CD8-positive, alpha-beta memory T cell (primary cell): ENCODE measurements at places on chromosomes 5 and 9.

GRCh38 chr5:150847334-150847695 is 994 bp downstream of the IRGM start:
- no peak for DNase-seq

- DNase-seq, result no peak
Observed at GRCh38 chr9:114884787-114885452, 45.5 kb downstream of the TNFSF8 start.

- no peak for DNase-seq
Observed at GRCh38 chr5:126208691-126209090, 214.5 kb upstream of the GRAMD2B start.

DNA sequence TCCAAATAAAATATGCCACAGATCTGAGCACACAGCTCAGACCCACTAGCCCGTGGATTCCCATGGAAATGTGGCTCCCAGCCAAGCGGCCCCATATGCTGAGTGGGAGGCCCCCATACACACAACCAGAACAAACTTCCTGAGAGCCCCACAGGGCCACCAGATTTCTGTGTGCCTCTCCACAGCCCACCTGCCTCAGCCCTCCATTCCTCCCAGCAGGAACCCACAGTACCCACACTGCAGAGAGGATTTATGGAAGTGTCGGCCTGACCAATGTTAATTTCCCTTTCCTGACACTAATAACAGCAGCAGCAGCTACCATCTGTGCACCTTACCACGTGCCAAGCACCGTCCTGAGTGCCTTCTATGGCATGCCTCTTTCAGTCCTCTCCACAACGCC is 99.3 kb upstream of the SPOCK1 start:
- no peak for DNase-seq

GRCh38 chr5:173458828-173459609 is 130.8 kb upstream of the STC2 start:
- DNase-seq, result no peak

- DNase-seq, result no peak
Observed at GRCh38 chr9:134752471-134753168, 111.0 kb downstream of the COL5A1 start.

DNA sequence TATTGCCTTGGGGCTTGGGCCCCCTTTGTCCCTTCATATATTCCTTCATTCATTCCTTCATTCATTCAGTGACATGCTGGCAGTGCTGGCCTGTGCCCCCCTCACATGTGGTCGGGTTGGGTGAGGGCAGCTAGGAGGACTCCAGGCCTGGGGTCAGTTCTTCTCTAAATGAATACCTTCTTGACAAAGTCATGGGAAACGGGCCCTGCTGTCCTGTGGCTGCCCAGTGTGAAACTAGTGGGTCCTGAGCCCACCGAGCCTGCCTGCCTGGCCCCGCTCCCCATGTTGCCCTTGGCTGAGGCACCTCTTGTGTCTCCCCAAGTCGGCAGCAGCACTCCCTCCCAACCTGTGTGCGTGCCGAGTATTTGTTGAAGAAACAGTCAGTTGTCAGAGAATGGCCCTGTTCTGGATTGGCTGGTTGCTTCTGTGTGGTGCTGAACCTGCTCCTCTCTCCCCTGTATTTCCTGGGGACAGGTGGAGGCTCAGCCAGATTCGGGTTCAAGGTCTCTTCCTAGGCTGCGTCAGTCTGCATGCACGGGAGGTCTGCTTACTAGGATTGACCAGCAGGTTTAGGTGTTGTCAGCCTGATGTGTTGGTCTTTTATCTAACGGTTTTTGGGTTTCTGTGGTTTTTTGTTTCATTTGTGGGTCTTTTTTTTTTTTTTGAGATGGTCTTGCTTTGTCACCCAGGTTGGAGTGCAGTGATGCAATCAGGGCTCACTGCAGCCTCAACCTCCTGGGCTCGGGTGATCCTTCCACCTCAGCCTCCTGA is 3.0 kb upstream of the CEL start:
- no peak for DNase-seq

DNA sequence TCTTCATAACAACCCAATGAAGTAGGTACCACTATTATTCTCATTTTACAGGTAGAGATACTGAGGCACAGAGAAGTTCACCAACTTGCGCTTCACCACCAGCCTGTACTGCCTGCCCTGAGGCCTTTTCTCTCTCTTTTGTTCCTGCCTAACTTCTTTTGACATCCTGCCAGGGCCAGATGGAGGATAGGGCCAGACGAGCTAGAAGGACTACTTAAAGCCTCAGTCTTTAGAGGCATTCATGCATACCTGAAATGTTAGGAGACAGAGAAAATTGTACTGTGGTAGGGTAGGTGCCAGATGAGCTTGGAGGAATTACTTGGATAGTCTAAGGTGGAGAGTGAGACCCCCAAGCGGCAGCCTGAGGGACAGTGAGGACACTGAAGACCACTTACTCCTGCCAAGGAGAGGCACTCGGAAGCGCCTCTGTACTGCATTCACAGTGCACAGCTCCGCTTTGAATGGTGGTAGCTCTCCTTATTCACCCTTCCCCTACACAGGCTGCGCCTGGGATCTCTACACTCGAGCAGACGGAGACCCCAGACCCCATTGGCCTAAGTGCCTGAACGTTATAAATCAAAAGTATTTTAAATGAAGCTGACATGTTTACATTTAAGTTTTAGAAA is 6.2 kb upstream of the ORM1 start:
- no peak for DNase-seq

- no peak for DNase-seq
Observed at GRCh38 chr9:34267660-34268059, 61.4 kb downstream of the KIF24 start.

DNA sequence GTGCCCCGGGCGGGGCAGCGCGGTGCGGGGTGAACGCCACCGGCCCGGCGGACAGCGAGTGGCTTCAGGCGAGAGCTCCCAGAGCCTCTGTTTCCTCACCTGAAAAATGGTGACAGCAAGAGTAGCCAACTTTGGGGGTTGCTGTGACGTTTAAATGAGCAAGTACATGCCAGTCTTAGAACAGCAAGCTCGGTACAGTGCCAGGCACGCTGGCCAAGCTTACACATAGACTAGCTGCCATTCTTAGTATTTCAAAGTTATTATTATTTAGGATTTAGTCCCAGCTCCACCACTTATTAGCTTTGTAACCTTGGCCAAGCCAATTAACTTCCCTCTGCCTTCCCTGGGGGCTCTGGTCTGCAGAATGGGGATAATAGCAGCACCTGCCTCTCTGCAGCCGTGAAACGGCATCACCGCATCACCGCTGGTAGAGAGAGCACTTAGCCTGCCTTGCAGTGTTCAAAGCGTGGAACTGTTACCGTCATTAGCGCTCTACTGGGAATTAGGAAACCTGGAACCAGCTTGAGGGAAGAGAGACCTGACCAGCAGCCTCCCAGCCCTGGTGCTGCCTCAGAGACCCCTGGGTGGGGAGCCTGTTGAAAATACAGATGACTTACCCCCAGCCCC is at the start of gene C9orf50:
Gene C9orf50 (minus strand): TSS at position 433 of the 627 bp plus-strand sequence. CDS start 527 bp downstream, outside the sequence.
- DNase-seq, result no peak

DNA sequence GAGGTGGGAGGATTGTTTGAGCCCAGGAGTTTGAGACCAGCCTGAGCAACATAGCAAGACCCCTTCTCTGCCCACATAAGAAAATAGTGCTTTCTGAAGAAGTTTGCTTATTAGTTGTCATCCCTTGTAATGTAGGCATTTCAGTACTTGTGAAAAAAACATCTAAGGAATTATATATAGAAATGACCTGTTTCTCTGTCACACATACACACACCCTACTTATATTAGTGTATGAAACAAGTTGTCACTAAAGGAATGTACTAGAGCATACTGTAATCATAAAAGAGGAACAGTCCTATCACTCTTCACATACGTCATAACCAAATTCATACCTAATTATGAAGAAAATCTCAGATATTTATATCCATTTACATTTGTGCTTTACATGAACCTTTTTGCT is 122.0 kb downstream of the NIPBL start:
- no peak for DNase-seq

DNA sequence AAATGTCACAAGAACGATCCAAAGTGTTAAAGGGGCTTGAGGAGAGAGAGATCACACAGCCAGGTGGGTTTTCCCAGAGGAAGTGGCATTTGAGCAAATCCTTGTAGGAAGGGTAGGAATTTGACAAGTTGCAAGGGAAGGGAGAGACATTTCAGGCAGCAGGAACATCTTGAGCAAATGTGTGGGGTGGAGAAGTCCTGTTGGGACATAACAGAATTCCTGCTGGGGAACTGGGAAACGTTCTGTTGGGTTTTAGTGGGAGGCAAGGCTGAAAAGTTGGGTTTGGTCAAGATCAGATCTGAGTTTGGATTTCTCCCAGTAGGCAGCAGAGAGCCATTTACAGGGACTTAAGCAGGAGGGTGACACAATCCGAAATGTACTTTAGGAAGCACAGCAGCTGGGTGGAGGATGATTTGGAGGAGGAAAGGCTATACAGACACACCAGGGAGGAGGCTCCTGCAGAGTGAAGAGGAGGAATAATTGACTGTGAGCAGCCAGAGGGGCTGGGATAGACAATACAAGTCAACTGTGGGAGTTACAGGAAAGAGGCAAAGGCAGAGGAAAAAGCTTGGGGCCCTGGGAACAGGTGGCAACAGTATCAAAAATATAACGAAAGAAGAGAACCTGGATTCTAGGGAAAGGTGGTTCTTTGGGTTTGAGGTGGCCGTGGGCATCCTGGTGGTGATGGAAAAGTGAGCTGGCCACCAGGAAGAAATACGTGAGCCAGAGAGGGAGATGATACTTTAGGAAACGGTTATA is 3.1 kb upstream of the ZSWIM6 start:
- no peak for DNase-seq

- no peak for DNase-seq
Observed at GRCh38 chr5:145163876-145164275, 671.3 kb downstream of the PRELID2 start.

- DNase-seq, result no peak
Observed at GRCh38 chr9:37669232-37669631, 18.5 kb downstream of the FRMPD1 start.

- DNase-seq, result no peak
Observed at GRCh38 chr5:84362061-84362720, 22.5 kb downstream of the EDIL3 start.

- DNase-seq, result peak; percentile 11
Observed at GRCh38 chr9:127612939-127613582, 984 bp downstream of the STXBP1 start.

DNA sequence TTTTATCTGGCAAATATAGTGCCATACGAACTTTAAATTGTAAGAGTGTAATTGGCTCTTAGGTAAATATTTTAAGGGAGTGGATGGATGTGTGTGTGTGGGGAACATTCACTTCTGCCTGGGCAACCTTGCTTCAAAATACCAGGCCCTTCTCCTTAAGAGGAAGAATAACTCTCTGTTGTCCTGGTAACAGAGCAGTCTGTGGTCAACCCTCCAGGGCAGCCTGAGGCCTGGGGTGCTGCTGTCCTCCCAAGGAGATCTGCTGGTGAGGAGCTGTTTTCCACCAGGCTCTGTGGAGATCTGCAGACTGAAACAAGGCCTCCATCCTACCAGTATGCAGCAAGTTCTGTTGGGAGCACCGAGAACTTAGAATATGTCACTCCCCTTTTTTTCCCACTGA is 325.2 kb downstream of the PSAT1 start:
- DNase-seq, result no peak

GRCh38 chr5:138482638-138483037 is 17.4 kb downstream of the EGR1 start:
- no peak for DNase-seq

DNA sequence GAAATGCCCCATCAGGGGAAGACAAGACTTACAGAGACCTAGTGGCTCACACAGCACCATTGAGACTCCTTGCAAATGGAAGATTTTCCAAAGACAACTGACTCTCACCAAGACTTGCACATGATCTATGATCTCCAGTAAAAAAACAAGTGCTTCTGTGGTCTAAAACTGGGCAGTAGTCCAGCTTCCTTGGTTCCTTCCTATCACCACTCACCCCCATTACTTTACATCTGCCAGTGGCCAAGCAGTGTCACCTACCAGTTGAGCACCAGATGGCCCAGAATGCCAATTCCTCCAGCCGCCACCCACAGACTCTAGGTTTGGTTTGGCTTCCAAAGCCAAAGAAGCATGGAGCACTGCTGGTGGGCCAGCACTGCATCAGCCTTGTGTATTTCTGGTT is 47.7 kb downstream of the SH3TC2 start:
- no peak for DNase-seq

- no peak for DNase-seq
Observed at GRCh38 chr5:156647034-156647451, 203.1 kb upstream of the PPP1R2B start.

DNA sequence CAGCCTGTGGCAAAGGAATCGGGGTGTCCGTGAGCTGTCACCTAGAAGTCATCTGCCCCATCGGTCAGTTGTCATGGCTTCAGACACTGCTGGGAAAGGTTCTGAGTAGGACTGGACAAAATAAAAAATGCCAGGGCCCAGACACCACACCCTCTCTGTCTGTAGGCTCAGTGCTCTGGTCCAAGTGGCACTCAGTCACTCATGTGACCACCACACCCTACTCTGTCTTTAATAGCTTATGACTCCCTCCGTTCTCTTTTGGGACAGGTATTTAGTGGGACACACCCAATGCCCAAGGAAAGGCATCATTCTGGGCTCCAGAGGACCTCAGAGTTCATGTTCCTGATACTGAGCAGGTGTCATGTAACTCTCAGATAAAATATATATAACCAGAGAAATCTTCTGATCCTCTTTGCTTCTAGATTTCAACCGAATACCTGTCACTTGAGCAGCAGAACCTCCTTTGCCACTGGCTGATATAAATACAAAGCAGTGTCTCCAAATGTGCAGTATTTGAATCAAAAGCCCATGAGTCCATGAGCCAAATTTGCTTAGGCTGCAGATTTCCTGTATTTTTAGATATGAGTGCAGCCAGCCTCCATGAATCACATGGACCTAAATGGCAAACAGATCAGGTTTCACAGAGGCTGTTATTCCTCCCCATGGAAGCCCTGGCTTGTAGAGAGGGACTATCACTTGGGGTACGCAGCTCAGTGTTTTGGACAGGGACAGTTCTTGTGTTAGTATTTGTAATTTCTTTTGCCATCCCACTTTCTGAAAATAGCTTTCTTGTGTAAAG is 272.0 kb downstream of the ARHGAP26 start:
- DNase-seq, result no peak

- no peak for DNase-seq
Observed at GRCh38 chr9:36874921-36875320, 159.1 kb downstream of the PAX5 start.

DNA sequence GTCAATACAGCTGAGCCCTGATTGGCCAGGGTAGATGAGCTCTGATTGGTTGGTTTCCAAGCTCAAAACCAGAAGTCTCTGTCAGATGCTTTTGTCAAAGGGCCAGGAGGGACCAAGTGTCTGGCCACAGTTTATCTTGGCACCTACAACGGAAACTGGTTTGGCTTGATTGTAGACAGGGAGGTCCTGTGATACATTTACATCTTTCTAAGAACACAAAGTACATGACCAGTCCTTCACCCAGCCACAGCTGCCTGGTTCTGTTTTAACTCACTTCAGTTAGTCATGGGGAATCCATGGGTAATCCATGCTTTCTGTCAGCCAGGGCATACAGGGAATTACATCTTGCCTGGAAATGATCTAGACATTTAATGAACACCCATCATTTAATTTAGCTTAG is 171.2 kb downstream of the SLC12A2 start:
- no peak for DNase-seq

GRCh38 chr9:89444274-89444673 is 53.6 kb downstream of the SEMA4D start:
- DNase-seq, result peak; percentile 50
